D341Med (cell line): ENCODE measurements at places on chromosomes 4 and X.

- DNase-seq = peak; percentile 94
These were observed at the start of gene MPP1 for GRCh38 chrX:154804957-154805695. TSS of gene MPP1 (minus strand) at chrX:154805485. CDS start at chrX:154805373, 112 bp downstream.

- DNase-seq = no peak
These were observed 67.3 kb downstream of the TMEM144 start for GRCh38 chr4:158277558-158277957.

DNA sequence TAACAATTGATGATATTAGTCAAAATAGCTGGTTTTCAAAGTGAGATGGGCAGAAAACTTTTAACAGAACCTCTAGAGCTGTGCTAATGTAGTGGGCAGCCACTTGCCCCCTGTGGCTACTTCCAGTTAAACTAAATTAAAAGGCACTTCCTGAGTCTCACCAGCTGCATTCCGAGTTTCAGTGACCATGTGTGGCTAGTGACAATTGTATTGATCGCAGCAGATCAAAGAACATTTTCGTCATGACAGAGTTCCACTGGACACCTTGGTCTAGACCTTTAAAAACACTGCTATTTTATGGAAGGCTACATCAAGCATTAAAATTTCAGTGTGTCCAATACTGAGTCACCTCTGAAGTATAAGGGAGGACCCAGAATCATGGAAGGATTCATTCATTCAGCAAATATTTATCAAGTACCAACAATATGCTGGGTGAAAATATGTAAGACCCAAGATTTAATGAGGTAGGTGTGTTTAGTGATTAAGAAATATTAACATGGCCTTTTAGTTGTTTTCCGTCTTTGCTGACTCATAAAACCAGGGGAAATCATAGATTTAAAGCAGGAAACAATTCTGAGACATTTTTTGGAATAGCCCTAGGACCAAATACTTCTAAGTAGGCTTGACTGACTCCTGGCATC lies 5.1 kb upstream of the FAT1 start:
- DNase-seq = no peak

GRCh38 chrX:17547658-17548057 lies 172.7 kb downstream of the NHS start:
- no peak for DNase-seq

DNA sequence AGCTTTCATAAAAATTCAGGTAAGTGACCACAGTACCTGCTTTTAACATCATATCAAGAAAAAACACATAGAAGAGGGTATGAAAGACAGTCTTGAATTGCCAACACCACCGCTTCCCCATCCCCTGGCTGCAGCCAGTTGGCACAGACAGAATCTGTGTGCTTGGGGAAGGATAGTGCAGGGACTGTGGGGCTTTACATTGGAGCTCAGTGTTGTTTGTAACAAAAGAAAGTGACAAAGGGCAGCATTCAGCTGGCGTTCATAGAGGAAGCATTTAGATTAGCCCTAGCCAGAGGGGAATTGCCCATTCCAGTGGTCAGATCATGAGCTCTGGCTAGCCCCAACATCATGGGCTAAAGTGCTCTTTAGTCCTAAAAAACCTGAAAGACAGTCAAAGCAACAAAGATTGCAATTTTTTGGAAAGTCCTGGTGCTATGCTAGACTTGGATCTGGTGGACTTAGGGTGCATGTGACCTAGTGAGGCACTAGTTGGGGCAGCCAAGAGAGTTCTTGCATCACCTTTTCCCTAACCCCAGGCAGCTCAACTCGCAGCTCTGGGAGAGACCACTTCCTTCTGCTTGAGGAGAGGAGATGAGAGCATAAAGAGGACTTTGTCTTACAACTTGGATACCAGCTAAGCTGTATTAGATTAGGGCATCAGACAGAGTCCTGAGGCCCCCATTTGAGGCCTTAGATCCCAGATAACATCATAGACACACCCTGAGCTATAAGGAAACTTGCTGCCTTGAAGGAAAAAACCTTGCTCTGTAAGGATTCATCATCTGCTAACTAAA lies 1602.4 kb upstream of the ADGRL3 start:
- DNase-seq = no peak

- DNase-seq = no peak
These were observed 242.7 kb downstream of the BCOR start for GRCh38 chrX:39854772-39855747.

- no peak for DNase-seq
These were observed 1.5 kb downstream of the CFAP97 start for GRCh38 chr4:185201977-185202962.

GRCh38 chr4:7774301-7775294 lies 165.1 kb downstream of the AFAP1 start:
- no peak for DNase-seq

- DNase-seq = peak; percentile 15
These were observed 48.8 kb upstream of the FAM9A start for GRCh38 chrX:8849945-8850344.

DNA sequence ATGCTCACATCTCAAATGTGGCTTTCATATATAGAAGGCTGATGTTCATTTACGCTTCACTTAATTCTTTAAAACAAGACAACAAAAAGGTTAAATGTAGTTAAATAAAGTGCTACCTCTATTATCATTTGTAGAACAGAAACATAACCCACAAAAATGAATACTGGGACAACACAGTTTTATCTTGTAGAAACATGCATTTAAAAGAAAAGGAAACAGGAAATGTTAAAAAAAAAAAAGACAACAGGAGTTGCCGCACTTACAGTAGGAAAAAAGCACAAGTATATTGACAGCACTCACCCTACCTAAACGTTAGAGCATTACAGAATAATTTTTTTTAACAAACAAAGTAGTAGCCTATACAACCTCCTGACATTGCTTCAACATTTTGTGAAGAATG lies 4.8 kb downstream of the THOC2 start:
- DNase-seq = no peak

DNA sequence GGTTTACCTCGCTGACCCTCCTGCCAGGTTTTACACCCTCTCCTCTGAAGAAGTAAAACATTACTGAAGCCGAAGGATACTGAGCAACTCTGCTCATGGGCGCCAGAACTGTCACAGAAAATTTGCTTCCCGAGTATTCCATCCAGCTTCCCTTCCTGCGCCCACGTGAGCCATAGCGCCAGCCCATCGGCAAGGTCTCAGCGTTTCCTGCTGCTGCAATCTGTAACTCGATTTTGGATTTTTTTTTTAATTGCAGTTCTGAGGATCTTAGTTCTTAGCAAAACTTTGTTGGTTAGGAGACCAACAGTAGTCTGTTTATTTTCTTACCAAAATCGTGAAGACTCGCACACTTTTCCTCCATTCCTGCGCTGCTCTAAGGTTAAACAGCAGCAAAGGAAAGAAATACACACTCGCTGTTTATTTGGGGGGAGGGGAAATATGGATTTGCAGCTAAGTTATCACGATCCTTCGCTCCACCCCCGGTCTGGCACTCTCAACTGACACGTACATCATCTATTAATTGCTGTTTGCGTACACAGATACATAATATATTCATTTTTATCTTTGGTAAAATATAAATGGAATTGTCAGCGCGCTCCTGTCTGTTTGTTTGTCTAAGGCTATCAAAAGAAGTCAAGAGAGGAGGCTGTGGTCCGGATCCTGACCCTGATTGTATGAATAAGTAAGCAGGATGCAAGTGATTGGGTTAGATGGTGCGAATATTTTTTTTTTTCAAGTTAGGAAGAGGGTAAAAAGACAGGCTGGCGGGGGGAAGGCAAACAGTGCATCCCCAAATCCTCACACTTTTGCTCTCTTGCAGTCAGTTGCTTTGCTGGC lies at the start of gene TLL1:
Gene TLL1, plus strand, starts transcription at position 777 of the 837 bp plus-strand sequence. CDS start 668 bp downstream, outside the sequence.
- DNase-seq = no peak

DNA sequence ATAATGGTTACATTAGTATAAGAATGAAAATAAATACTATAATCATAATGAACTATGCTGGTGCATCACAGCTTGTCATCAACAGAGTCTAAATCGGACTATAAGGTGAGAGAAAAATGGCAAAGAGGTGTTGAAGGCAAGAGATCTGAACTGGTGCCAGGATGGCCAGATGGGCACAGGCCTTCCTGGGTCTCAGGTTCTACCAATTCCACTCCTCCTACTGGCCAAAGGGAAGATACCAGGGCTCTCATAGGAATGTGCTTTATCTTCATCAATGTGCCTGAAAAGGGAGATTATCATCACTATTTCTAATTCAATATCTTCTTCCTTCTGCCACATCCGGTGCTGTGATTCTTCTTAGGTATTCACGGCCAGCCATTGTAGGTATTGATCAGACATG lies 107.6 kb downstream of the GASK1B start:
- no peak for DNase-seq

- DNase-seq = no peak
These were observed 76.7 kb upstream of the TMEM150C start for GRCh38 chr4:82638479-82638878.

GRCh38 chr4:101156619-101157310 lies 190.6 kb downstream of the PPP3CA start:
- DNase-seq = no peak

GRCh38 chr4:1077711-1078477 lies 35.5 kb downstream of the RNF212 start:
- DNase-seq = peak; percentile 17

DNA sequence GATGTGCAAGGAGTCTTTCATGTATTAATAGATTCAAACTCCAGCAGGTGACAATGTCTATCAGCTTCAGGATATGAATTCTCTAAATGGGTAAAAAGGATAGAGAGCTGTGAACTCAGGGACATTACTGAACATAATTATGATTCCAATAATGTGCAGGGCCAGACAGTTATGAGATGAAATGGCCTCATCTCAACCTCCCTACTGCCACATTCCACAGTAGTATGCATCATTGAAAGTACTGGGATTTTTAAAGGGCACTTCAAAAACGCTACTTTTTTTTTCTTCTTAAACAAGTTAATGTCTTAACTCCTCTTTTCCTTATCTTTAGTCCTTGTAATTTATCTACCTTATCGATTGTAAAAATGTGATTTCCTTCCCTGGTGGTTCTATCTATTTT lies 202.0 kb downstream of the APBB2 start:
- no peak for DNase-seq

- DNase-seq = no peak
These were observed 281.4 kb downstream of the PABPC4L start for GRCh38 chr4:133920236-133920635.

- DNase-seq = no peak
These were observed 45.0 kb upstream of the NKX1-1 start for GRCh38 chr4:1451106-1451751.

DNA sequence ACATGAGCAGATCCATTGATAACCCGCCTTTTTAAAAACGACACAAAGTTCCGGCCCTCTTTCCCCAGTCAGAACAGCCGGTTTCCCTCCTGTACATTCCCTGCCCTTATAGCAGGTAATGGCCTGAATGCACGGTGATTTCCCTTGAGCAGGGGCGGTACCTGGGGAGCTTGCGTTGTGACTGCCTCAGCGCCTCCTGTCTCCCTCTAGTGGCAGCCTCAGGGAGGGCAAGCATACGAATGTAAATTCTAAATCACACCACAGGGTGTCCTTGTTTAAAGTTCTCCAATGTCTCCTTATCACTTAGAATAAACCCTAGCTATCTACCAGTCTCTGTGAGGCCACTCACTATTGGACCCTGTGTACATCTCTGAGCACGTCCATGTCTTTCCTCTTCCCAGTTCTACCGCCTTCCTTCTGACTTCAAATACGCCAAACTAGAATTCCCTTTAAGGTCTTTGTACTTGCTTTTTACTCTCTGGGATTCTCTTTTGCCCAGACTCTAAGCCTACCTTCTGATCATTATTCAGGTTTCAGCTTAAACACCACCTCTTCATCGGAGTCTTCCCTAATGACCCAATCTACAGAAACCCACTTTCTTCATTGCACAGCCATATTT lies 18.4 kb upstream of the LDB2 start:
- peak; percentile 76 for DNase-seq

GRCh38 chrX:56783450-56783831 lies 54.4 kb downstream of the NBDY start:
- DNase-seq = no peak

DNA sequence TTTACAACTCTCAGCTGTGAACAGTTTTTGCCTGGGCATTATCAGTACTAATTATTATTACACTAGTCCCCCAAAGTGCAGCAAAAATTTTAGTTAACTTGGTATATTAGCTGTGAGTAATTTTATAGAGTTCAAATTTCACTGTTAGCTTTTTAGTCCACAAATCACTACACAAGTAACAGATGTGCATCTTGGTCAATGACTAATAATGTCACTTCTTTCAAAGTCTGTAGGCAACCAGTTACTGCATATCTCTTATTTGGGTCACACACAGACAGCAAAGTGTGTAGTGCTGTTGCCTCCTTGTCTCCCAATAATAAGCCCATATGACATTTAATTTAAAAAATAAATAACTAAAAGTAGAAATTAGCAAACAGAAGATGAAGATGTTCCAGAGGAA lies 159.9 kb downstream of the SCFD2 start:
- no peak for DNase-seq

DNA sequence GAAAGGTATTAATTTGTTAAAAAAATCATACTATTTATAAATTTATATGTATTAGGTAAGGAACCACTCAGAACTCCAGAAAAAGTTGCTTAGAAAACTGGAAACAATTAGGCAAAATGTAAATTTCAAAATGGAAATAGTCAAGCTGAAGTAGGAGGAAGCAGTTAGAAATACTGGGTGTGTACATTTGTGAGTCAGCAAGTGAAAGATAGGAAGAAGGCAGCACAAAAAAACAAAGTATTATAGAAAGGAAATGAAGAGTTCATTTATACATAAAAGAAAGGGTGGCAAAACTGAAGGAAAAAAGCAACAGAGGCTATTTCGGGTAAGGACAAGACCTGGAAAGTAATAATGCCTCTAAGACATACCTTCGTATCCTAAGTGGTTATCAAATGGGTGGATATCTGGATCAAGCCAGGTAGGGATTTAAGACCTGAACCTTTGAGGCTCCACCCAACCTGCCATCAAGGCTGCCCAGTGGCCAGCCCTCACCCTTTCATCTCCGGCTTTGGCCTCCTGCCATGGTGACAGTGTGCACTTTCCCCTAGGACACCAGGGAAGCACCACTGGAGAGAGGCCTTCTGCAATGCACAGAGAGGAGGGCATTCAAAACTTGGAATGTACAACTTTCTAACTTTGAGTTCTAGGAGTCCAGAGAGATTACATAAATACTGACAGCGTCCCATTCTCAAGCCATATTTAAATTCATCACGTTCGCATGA lies at the start of gene LRRC66:
Gene LRRC66, minus strand, starts transcription at position 428 of the 722 bp plus-strand sequence. CDS start 2,750 bp downstream, outside the sequence.
- no peak for DNase-seq

DNA sequence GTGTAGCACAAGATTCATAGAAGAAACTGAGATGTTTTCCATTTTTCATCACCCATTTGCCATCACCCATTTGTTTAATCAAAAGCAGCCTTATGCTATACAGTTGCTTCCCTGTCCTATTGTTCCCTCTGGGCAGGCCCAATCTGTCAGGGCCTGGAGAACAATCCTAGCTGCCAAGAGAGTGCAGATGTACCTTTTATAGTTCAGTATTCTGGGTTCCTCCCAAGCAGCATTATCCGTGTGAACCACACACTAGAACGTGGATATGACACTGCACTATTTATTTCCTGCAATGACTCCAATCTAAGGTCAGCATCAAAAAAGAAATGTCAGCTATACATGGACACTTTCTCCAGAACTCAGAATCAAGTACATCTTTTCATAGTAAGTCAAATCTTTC lies 269.0 kb downstream of the ADGRA3 start:
- DNase-seq = no peak
